Hepatic stellate cell (primary cell): ENCODE measurements at places on chromosomes 2 and 18.

- DNase-seq = no peak
Observed at GRCh38 chr2:169771021-169771420, 27.6 kb upstream of the SSB start.

DNA sequence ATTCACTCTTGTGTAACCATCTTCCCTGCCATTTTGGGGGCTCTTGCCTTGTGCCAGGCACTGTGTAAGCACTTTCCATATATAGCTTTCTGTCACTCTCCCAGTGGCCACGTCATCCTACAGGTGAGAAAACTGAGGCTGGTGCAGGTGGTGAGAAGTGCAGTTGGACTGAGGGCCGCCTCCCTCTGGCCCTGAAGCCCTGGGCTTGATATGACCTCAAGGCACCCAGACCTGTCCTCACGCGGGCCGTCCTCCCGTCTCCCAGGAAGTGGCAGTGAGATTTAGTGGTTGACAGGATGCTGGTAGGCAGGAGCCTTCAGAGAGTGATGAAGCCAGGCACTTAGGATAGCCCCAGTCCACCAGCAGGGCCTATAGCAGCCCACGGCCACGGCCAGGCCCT lies 30.5 kb downstream of the MAL start:
- no peak for DNase-seq

GRCh38 chr2:120722246-120722567 lies 13.5 kb upstream of the GLI2 start:
- no peak for DNase-seq

DNA sequence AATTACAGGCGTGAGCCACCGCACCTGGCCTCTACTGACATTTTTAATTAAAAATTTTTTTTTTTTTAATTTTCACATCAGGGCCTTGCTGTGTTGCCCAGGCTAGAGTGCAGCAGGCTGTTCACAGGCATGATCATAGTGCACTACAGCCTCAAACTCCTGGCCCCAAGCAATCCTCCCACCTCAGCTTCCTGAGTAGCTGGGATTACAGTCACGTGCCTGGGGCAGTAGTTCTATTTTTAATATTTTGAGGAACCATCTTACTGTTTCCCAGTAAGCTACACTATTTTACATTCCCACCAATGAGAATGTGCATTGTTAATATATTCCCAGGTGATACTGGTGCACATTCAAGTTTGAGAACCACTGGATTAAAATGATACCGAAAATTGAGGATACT lies 92.7 kb downstream of the WDSUB1 start:
- DNase-seq = no peak

DNA sequence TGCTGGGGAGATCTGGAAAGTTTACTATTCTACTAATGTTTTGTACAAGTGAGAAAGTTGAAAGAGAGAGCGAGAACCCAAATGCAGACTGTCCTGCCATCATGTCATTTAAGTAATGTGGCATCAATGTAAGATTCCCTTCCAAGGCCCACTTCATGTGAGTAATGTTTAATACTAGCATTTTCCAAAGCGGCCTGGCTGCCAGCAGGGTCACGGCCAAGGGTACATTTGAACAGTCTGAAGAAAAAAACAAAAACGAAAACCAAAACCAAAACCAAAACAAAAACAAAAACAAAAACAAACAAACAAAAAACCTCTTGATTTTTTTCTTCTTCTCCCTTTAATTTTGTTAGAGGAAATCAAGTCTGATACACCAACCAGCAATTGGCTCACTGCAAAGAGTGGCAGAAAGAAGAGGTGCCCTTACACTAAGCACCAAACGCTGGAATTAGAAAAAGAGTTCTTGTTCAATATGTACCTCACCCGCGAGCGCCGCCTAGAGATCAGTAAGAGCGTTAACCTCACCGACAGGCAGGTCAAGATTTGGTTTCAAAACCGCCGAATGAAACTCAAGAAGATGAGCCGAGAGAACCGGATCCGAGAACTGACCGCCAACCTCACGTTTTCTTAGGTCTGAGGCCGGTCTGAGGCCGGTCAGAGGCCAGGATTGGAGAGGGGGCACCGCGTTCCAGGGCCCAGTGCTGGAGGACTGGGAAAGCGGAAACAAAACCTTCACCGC lies 2.2 kb downstream of the HOXD10 start:
- no peak for DNase-seq
